ENCODE measurements at places on chromosomes 2 and 18.

GRCh38 chr2:178828486-178828881 lies 21.3 kb upstream of the TTN start:
- DNase-seq = no peak

GRCh38 chr2:30601375-30601774 lies 154.3 kb downstream of the LCLAT1 start:
- no peak for DNase-seq

GRCh38 chr2:160261732-160262131 lies 61.7 kb upstream of the ITGB6 start:
- DNase-seq = no peak

- DNase-seq = no peak
Measured at GRCh38 chr2:215611609-215612386, 175.9 kb upstream of the FN1 start.

- DNase-seq = no peak
Measured at GRCh38 chr18:11494107-11494506, 115.3 kb upstream of the SLC35G4 start.

DNA sequence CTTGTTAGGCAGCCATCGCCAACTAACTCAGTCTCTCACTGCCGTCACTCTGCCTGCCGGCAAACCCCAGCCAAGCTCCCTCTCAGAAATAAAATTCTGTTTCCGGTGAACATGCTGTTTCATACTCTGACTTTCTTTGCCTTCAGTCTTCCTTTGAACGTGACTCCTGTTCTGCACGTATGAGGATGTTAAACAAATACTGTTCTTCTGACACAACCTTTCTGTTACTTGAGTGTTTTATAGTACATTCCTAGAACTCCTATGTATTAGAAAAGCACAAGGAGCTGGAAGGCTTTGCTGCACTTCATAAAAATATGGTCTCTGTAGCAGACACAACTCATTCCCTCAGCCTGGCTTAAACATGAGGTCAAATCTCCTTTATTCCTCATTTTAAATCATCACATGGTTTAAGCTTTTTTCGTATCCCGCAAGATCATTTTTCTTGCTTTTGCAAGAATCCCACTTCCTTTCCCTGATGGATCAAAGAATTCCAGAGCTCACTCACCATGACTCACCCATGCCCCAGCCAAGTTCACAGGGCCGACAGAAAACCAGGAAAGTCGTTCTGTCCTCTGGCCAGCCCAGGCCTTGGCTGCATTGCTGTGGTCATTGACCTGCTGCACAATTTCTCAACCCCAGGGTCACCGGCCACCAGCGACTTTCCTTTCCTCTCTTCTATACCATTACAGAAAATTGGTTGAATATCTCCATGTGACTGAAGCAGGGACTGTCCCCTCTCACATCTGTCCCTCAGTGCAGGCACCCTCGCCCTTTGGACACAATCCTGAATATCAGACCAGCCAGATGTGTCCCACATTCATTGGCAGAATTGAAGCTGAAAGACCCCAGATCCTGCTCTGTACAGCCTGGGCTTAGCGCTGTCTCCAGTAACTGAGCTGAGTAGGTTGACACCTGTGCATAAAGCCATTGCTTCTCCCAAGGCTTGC lies 183.1 kb upstream of the ARL4C start:
- DNase-seq = no peak

GRCh38 chr2:70374616-70375015 lies 72.7 kb upstream of the FAM136A start:
- no peak for DNase-seq

GRCh38 chr2:98649135-98649991 lies 41.0 kb downstream of the UNC50 start:
- peak; percentile 73 for DNase-seq

- peak; percentile 73 for DNase-seq
Measured at GRCh38 chr2:98460573-98461497, 16.2 kb downstream of the INPP4A start.

GRCh38 chr2:186429104-186429503 lies 57.0 kb upstream of the ZC3H15 start:
- no peak for DNase-seq

DNA sequence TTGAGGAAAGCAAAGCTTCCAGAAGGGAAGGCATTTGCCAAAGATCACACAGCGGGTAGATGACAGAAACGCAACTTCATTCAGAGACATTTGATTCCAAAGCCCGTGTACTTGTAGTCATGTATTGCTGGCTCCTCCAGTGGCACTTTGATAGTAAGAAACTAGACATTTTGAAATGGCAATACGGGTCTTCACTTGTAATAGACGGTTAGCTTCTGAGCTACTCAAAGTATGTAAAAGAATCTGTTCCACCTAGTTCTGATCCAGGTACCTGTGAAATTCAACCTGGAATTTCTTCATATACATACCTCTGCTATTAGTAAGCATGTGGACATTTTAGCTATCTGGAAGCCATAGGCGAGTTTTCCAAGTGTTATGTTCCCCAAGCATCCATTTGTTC lies 1.7 kb upstream of the MYOM1 start:
- no peak for DNase-seq
